ENCODE measurements at places on chromosomes 4 and X. TPM values are rescaled to one million over a fixed set of nuclear protein-coding genes. Genes with fewer than 3 reads are reported as not detected.

Gene ITM2A
- total RNA-seq = 13.3 TPM

Gene MXRA5
- not detected for total RNA-seq

Gene CENPU
- total RNA-seq = 7.0 TPM

Gene GAGE2A
- not detected for total RNA-seq

DNA sequence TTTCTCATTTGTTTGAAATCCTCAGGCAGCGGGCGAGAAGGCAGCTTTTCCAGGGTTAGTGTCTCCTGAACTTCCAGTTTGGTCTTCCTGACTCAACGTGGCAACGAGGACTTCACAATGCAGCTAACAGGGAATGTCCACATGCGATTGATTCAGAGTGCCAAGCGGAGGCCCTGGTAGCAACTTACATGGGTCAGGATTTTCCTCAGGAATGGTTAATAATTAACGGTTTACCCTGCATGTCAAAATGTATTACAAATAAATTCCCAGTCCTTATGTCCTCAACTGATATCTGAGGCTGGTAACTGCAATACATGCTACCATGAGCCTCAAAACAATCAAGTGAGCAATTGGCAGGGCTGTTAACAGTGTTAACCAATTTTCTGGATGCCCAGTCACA is 67.2 kb downstream of the MAP3K15 start:
- DNase-seq = no peak

GRCh38 chr4:160824481-160824880 is 1339.3 kb downstream of the FSTL5 start:
- DNase-seq = no peak

GRCh38 chr4:150411520-150411919 is 170.4 kb upstream of the MAB21L2 start:
- DNase-seq = no peak

- DNase-seq = no peak
Observed at GRCh38 chr4:187714957-187715356, 280.6 kb upstream of the ZFP42 start.

GRCh38 chr4:7772711-7773385 is 166.8 kb downstream of the AFAP1 start:
- DNase-seq = no peak

DNA sequence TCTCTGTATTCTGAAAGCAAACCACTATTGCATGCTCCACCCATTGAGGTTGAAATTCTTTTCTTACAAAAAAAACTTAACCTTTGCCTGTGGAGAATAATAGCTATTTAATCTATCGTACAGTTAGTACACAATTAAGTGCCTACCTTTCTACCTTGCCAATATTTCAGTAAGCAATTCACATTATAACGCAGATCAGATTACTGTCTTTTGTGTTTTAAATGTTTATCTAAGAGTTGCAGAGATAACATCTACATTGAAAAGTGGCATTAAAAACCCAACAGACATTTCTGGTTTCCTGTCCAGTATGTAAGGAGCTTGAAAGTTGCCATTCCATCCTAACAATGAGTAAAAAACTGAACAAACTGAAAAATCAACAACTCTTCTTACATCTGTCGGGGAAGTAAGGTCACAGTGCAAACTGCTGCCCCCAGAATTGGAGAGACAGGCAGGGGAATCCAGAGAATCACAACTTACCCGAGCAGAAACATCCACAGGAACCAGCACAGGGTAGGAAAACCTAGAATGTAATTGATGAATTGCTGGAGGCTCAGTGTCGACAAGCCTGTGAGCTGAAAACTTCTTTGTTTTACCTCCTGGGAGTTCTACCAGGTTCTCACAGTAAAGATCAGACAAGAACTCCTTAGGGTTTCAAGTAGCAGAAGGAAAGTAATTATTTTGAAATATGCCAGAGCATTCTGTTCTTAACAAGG is 27.3 kb upstream of the ACSL4 start:
- DNase-seq = no peak

All from activated B cell treated with CpG ODN at 0.5 μM for 24 hours (primary cell).